ENCODE measurements at places on chromosomes 3 and 15.

DNA sequence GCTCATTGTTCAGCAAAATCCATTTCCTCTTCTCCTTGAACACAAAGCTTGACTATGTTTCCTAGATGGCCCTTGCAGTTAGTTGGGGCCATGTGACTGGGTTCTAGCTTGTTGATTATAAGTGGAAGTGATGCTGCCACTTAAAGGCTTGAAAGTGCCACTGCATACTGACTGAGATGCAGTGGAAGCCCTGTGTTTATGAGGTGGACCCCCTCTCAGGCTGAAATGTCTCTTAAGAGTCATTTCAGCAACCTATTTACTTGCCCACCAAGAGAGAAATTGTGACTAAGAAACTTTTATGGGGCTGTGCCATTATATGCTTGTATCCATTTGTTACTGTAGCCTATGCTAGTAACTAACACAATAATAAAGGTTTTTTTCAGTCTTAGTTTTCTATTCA, 8.4 kb upstream of the ANP32A start:
- no peak for DNase-seq

DNA sequence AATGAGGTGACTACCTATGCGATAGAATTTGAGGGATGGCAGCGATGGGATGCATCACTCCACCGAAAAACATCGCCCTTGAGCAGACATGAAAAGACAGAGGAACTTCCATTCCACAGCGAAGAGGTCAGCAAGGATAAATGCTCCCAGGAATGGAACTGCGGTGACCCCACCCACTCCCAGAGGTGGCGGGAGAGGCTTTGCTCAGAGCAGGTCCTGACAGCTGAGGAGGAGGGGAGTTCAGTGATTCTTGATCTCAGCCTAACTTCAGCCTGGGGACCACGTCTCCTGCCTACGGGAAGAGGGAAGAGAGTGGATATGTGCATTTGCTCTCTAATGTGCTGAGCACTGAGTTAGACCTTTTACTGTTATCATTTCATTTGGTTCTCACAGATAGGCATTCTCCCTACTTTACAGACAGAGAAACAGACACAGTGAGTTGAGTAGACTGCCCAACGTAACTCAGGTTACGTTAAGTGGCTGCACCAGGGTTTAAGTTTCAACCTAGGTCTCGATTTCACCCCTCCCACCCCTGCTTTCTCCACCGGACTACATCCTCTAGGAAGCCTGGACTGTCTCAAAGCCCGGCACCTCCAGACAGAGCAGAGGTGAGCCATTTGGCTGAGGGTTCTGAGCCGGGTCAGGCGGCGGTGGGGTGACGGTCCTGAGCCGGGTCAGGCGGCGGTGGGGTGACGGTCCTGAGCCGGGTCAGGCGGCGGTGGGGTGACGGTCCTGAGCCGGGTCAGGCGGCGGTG, 170.0 kb downstream of the RAB11A start:
- no peak for DNase-seq

- no peak for DNase-seq
These were observed 232.4 kb downstream of the RBMS3 start for GRCh38 chr3:29513236-29513635.

DNA sequence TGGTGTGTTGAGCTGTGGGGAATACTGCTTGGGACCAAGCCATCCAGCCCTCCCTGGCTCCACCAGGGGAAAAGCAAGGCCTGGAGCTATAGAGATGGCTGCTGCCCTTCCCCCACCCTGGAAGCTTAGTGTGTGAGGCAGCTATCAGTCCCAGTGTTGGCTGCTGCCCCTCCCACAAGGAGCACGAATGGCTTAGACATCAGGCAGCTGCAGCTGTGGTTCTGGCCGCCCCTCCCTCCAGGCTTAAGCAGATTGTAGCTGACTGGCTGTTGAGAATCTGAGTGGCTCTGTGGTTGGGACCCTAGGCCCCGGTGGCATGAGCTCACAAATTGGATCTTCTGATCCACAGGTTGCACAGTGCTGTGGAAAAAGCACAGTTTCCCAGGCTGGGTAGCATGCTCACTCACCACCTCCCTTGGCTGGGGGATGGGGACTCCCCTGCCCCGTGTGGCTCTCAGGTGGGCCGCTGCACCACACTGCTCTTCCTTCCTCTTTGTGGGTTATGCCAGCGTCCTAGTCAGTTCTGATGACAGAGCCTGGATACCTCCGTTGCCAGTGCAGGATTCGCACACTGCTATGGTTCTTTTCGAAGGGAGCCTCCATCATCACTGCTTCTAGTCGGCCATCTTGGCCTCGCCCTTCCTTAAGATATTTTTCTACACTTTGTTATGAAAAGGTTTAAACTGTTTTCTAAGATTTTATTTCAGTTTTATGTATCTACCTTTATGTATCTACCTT, 21.2 kb upstream of the SUCNR1 start:
- DNase-seq: no peak

DNA sequence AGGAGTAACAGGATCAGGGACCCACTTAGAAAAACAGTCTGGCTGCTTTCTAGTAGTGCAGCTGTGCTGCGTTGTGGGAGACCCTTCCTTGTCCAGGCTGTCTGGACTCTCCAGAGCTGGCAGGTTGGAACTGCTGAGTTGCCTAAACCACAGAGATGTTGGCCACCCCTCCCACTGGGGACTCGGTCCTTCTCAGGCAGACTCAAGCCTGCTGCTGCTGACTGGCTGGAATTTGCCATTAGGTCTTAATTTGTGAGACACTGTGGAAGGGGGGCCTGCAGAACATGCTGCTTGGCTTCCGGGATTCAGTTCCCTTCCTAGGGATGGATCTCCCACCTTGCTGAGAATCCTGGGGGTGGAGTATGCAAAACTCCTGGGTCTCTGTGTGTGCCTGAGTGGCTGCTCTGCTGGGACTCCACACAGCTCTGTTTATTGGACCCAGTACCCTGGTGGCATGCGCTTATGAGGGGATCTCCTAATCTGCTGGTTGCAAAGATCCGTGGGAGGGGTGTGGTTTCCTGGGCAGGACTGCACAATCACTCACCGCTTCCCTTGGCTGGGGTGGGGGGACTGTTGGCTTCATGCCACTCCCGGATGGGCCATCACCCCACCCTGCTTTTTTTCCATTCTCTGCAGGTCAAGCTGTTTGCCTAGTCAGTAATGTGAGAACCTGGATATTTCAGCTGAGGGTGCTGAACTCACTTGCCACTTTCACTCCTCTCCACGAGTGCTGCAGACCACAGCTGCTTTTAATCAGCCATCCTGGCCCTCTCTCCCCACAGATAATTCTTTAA, 150.5 kb downstream of the CFAP20DC start:
- DNase-seq: no peak

GRCh38 chr3:195893044-195893395, 15.3 kb downstream of the TNK2 start:
- DNase-seq: no peak

DNA sequence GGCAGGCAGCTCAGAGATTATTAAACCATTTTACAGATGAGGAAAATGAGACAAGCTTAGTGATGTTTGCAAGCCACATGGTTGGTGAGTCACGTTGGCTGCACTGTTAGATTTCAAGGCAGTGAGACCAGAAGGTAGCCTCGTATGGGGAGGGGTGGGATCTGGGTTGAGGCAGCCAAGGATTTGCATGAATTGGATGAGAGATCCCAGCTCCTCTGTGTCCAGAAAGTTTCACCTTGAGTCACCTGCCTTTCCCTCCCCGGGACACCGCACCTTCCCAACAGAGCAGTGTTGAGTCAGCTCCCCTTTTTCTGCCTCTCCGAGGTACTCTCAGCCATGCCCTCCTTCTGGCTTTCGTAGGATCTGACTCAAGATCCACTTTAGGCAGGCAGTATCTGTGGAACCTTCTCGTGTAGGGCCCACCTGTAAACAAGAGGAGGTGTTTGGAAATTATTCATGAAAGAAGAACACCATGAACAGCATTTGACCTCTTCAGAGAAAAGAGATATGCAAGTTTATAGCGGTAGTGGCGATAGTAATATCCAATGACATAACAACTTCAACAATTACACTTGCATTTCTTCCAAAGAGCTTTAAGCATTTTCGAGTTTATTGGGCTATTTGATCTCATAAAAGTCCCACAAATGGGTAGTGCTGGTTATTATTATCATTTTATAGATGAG, 46.8 kb upstream of the VPS8 start:
- no peak for DNase-seq

- no peak for DNase-seq
These were observed 456 bp upstream of the DGKG start for GRCh38 chr3:186362537-186362842.

GRCh38 chr3:46325645-46326300, 28.1 kb upstream of the CCR2 start:
- DNase-seq: no peak

- no peak for DNase-seq
These were observed 6.1 kb downstream of the OSBPL10 start for GRCh38 chr3:31974964-31975363.

- DNase-seq: no peak
These were observed 121.8 kb downstream of the SSR3 start for GRCh38 chr3:156433138-156433537.

DNA sequence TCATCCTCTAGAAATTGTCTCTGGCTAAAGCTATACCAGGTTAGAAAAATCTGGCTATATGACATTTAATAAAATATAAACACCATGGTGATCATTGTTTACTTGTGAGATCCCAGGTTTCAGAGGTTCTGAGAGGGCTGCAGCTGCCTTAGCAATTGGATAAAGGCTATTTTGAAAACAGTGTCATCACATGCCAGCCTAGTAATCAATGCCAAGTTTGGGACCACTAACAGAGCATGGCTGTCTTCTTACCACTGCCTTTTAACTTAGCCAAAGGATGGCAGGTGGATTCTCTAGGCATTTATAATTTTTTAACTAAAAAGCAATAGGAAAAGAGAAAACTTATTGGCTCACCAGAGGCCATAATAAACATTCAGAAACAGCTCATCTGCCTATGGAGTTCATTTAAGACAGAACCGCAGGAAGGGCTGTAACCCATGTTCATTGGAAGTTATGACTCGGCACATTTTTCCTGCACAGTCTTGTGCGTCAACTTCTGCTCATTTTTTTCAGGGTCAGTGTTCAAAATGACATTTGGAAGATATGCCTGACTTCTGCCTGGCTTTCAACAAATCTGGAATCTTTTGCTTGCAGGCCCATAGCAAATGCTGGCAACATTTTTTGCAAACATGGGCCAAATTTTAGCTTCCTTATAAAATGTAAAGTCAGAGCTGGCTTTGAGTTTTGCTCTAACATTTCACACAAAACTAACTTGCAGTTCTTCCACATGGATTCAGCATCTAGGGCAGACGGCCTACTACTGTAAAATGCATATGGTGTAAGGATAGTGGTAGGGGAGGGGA, 476.0 kb upstream of the TBL1XR1 start:
- DNase-seq: no peak

DNA sequence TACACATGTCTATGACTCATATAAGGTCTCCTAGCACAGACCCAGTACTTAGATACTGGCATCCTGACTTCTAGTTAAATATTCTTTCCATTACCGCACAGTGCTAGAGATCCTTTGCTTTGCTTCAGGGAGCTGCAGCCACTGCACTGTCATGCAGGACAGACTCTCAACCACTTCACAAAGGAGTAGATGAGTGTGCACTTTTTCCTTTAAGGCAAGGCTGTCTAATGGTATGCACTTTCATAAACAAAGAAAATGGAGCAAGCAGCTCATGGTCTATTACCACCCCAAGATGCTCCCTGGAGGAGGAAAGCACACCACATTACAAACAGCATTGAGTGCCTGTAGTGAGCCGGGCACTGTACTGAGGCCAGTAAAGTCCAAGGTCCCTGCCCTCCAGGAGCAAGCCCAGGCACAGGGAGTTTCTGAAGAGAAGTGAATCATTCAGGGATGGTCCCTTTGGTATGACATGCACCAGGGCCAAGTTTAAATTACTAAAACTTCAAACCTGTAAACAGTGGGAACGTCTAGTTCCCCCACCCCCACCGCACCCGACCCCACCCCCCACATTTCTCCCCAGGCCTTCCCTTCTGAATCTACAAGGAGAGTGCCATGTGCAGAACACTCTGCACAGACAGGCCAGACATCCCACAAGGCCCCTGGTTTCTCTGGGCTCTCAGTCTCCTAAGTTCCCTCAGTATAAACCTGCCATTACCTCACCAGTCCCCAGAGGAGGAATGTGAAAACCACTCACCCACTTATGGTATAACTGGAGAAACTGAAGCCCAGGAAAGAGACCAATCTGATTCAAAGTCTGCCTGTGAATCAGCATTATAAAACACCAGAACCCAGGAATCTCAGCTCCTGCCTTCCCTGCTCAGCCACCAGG, 107.8 kb upstream of the BCL6 start:
- no peak for DNase-seq

GRCh38 chr15:55586808-55587207, 1.3 kb downstream of the PYGO1 start:
- DNase-seq: no peak

- no peak for DNase-seq
These were observed 151.3 kb upstream of the SLITRK3 start for GRCh38 chr3:165347526-165347925.

GRCh38 chr3:66338927-66339326, 118.1 kb downstream of the SLC25A26 start:
- no peak for DNase-seq

- DNase-seq: no peak
These were observed 69.3 kb upstream of the ST8SIA2 start for GRCh38 chr15:92324101-92324963.

DNA sequence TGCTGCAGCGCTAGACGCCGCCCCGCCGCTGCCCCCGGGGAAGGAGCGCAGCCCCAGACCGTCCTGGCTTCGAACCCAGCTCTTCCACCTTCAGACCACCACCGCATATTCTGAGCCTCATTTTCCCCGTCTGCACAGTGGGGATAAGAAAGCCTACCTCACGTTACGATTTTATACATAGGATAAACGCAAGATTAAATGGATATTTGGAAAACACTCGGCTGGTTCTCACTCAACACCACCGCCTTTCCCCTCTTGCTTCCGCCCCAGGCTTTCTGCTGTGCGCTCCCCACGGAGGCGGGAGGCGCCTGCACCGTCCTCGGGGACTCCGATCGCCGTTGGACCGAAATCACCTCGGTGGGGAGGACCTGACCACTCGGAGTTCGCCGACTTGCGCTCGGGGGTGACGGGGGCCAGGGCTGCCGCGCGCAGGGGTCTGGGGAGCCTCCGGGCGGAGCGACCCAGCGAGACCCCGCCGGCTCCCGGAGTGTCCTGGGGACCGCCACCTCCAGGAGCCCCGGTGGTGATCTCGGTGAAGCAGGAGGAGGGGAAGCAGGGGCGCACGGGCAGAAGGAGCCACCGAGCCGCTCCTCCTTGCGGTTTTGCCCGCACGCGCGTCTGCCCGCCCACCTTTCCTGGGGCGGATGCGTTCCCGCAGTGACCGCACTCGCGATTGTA, 4.0 kb downstream of the FBXL22 start:
- no peak for DNase-seq

DNA sequence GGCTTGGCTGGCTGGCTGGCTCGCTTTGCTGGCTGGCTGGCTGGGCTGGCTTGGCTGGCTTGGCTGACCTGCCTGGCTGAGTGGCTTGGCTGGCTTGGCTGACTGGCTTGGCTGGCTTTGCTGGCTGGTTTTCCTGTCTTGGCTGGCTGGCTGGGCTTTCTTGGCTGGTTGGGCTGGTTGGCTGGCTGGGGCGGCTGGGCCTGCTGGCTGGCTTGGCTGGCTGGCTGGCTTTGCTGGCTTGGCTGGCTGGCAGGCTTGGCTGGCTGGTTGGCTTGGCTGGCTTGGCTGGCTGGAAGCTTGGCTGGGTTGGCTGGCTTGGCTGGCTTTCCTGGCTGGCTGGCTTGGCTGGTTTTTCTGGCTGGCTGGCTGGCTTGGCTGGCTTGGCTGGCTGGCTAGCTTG, 435.6 kb downstream of the GOLGA6L6 start:
- DNase-seq: no peak

Measured in NCI-H1436 (cell line).